ENCODE measurements at places on chromosomes 12 and 14.

GRCh38 chr12:109518820-109519665 lies 41.6 kb downstream of the UBE3B start:
- H3K27ac ChIP-seq: peak overlapping the region; percentile 72
- peaks cover 31% of the 10 kb centered on the region for H3K4me1 ChIP-seq
- no peak overlapping the region for H3K4me3 ChIP-seq
- H3K36me3 ChIP-seq: peaks cover 98% of the 10 kb centered on the region

DNA sequence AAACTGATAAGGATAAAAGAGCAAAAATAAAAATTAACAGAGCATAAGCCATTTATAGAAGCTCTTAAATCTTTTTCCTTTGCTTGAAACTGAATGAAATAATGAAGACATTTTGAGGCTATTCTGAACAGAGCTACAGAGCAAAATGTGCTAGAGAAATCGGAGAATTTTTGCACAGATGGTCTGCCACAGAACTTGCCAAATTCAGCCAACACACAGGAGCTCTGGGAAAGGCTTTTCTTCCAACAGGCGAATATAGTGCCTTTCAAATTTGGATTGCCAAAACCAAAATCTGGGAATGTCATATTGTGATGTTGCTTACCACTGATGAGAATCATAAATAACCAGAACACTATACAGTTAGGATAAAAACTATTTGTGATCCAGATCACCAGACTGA lies 406.3 kb downstream of the RPL10L start:
- no peak for DNase-seq
- H3K27me3 ChIP-seq: no peaks in the 10 kb centered on the region
- H3K4me1 ChIP-seq: no peaks in the 10 kb centered on the region
- no peak overlapping the region for H3K27ac ChIP-seq
- no peak overlapping the region for H3K4me3 ChIP-seq

DNA sequence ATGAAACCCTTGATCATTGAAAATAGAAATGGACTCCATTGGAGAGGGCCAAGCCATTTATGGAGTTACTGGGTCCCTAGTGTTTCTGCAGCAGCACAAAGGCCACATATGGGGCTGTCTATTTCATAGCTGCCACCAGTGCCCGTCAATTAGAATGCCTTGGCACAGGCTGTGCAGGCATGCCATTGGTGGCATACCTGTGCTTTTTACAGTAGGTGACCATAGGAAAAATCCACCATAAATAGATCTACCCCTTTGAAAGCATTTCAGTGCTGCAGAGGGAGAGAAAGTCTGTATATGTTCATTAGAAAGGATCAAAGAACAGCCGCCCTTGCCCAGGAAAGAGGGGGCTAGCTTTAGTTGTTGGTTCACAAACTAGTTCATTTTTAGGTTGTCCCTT lies 13.1 kb downstream of the MYBPC1 start:
- no peak for DNase-seq
- no peaks in the 10 kb centered on the region for H3K4me1 ChIP-seq
- no peak overlapping the region for H3K27ac ChIP-seq
- no peaks in the 10 kb centered on the region for H3K36me3 ChIP-seq

DNA sequence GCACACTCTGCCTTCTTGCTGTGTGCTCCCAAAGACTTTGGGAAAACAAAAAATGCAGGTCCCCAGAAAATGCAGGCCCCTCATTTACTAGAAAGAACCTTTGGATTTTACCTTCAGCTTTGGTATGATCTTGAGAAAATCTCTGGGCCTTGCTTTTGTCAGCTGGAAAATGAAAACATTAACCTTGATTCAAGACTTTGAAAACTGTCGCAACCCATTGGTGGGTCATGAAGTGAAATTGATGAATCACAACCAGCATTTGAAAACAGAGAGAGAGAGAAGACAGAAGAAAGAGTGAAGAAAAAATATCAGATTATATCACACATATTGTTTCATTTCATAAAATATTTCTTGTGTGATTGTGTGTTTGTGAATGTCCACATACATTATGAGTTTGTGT lies 322.5 kb downstream of the ZFP36L1 start:
- no peaks in the 10 kb centered on the region for H3K27me3 ChIP-seq
- no peaks in the 10 kb centered on the region for H3K36me3 ChIP-seq
- DNase-seq: no peak
- no peaks in the 10 kb centered on the region for H3K4me1 ChIP-seq
- H3K4me3 ChIP-seq: no peak overlapping the region

DNA sequence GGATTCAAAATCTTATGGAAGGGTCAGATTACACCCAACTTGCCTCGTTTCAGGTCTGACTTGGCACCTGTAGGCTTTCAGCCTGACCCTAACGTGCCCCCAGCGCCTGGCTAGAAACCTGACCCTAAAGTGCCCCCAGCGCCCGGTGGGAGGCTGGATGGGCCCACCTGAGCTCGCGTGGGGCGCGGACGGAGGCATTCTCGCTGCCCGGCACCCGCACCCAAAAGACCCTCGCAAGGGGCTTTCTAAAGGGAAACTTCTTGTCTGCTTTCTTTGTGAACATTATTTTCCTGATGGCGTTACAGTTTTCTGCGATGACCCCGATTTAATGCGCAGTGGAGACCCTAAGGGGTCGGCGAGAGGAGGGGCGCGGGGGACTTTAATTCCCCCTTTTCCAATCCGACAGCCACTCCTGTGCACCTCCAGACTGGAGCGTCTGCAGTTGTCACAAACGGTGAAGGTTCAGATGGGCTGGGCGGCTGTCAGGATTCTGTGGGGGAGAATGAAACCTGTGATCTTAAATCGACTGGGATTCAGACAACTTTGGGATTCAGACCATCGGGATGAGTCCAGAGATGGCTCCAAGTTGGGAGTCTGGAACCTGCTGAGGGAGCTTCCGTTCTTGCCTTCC lies 751 bp upstream of the HRK start:
- DNase-seq: no peak
- no peaks in the 10 kb centered on the region for H3K36me3 ChIP-seq
- peak overlapping the region; percentile 52 for H3K4me3 ChIP-seq
- peaks cover 38% of the 10 kb centered on the region for H3K4me1 ChIP-seq
- peaks cover 79% of the 10 kb centered on the region for H3K27me3 ChIP-seq

- no peak for DNase-seq
- no peak overlapping the region for H3K27ac ChIP-seq
- no peaks in the 10 kb centered on the region for H3K36me3 ChIP-seq
- H3K27me3 ChIP-seq: no peaks in the 10 kb centered on the region
Observed at GRCh38 chr12:19113464-19113863, 16.1 kb upstream of the PLEKHA5 start.
